ENCODE measurements at places on chromosomes 5 and 9.

- DNase-seq = no peak
Measured at GRCh38 chr5:144122641-144123040, 47.8 kb downstream of the YIPF5 start.

DNA sequence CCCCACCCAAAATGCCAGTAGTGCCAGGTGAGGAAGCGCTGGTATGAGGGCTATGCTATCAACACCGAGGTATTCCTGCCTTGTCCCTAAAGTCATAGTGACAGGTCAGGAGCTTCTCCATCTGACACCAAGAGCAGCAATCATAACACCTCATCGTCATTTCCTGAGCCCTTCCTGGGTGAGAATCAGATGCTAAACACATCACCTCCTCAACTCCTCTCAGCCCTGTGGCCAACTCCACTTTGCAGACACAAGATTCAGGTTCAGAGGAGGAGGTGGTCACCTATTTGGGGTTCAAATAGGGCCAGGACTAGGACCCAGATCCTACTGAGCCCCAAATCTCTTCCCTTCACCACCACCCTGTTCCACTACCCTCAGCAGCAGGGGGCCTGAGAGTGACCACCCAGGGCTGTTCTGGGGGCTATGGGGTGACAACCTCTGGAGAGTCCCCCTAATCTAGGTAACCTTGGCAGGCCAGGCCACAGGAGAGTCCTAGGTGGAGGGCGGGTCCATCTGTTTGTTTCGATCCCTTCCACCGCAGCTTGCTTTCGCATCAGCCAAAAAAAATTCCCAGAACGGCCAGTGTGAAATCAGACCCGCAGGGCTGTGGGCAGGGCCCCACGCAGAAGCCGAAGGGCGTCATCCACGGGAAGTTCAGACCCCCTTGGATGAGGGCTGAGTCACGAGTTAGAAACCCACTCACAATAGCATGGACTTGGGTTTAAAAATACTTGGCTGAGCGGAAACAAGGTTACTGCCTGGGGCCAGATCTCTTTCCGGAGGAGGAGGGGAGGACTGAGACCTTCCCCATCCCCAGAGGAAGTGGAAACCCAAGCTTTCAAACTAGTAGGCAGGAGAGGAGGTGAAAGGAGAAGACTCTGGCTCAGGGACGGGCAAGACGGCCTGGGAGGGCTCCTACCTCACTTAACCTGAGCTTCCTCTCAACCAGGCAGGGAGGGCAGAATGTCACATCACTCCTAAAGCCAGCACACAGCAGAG, 8.7 kb downstream of the STK10 start:
- DNase-seq = no peak

DNA sequence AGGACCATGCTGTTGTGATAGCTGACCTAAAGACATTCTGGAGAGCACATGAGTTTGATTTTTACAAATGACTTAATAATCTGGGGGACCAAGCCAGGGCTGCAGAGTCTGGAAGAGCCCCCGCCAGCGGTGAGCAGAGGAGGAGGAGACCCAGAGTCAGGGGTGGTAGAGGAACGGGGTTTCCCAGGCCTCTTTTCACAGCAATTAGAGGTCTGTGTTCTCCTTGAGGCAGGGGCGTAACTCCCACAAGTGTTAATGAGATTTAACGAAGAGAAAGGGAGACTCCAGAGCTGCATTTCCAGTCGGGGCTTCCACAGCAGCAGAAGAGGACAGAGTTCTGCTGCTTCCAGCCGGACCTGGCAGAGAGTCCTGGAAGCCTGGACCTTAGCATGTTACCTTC, 137.9 kb upstream of the SLC24A2 start:
- DNase-seq = no peak

GRCh38 chr5:43581398-43581797, 21.6 kb upstream of the NNT start:
- DNase-seq = no peak

GRCh38 chr9:134820901-134821300, 59.7 kb upstream of the FCN2 start:
- no peak for DNase-seq

GRCh38 chr5:218457-219291, 554 bp downstream of the SDHA start:
- DNase-seq = no peak

DNA sequence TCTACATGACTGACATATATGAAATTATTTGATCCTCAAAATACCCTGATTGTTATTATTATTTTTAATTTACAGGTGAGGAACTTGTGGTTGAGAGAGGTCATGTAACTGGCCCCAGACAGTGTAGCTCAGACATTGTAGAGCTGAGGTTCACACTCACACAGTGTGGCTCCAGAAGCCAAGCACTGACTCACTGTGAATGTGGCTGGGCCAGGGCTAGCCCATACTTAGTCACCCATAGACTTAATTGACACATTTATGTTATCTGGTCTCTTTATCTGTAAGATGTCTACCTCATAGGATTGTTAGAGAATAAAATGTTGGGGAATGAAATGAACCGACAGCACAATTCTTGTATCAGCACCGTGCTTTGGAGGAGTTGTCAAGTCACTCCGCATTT, 24.9 kb upstream of the CCDC112 start:
- DNase-seq = no peak

DNA sequence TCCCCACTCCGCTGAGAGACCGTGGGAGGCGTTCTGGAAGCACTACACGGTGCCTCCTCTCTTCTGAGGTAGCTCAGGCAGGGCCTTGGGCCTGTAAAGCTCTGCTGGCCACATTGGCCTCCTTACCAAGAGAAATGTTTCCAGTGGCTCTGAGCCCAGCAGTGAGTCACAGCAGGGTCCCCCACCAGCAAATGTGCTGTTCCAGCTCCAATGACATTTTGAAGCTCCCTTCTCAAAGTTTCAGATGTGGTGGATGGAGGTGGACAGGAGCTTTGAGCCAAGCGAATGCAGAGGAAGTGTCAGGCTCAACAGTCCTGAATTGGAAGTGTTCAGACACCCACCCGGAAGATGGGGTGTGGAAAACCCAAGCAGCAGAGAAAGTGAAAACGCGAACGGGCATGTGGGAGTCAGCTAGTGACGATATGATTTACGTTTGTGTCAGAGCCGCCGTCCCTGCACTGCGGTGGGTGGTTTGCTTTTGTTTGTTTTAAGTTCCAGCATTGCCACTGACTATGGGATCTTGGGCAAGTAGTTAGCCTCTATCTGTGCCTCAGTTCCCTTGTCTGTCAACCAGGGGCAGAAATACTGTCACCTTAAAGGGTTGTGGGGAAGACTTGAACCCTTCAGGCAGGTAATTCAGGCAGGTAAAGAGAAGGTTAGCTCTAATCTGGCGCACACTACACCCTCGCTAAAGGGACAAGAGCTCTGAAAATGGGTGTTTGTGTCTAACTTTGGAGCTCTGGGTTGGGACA, 38.2 kb downstream of the C5orf15 start:
- DNase-seq = no peak

- DNase-seq = no peak
Measured at GRCh38 chr5:57540823-57541222, 58.2 kb upstream of the ACTBL2 start.
